ENCODE measurements at places on chromosomes 4 and X.

GRCh38 chr4:142406917-142407501, 439.1 kb downstream of the INPP4B start:
- no peak for DNase-seq

DNA sequence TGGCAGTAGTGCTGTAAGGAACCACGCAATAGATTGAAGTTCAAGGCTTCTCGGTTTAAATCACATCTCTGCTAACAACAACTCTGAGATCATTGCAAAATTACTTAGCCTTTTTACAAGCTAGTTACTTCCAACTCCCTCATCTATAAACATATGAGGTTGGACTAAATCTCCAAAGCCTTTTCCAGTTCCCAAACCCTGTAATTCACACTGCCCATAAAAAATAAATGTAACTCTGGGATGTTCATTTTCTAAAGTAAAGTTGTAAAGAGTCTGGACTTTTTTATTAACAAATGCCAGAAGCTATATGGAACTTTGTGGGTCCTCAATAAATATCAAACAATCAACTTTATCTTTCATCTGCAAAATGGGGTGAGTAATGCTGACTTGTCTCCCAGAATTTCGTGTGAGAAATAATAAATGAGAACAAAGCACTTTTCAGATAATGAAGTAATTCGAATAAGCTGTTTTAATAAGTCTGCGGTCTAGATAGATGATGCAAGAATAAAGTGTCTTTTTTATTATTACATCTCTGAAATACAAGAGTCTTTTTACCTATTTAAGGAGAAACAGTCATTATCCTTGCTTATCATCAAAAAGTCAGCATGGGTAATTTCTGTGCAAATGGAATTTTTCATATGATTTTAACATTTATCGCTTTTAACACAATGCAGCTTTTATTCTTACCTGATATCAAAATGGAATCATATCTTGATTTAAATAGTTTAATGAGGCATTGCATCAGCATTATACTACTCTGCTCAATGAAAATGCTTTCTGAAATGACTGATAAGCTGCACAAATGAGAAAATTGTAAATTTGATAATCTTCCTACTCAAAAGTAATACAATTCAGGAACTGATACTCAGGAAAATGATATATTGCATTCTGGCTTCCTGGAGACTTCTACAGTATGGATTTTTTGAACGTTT, 252.6 kb downstream of the BANK1 start:
- DNase-seq, result no peak

GRCh38 chrX:151815398-151815797, 80.9 kb downstream of the CNGA2 start:
- DNase-seq, result no peak

DNA sequence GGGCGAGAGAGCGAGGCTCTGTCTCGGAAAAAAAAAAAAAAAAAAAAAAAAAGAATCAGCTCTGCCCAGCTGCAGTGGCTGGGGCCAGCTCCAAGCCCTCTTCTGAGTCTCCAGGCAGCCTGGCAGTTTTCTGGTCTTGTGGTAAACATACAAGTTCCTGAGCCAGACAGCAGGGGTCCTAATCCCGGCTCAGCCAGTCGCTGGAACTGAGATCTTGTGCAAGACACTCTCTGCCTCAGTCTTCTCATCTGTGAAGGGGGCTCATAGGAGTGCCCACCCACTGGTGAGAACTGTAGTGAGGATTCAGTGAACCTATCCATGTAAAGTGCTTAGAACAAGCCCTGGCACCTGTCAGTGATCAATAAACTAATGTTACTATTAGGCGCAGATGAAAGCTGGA, 41.8 kb downstream of the C4orf50 start:
- no peak for DNase-seq

- no peak for DNase-seq
Measured at GRCh38 chr4:144357975-144358374, 217.5 kb upstream of the GYPA start.

DNA sequence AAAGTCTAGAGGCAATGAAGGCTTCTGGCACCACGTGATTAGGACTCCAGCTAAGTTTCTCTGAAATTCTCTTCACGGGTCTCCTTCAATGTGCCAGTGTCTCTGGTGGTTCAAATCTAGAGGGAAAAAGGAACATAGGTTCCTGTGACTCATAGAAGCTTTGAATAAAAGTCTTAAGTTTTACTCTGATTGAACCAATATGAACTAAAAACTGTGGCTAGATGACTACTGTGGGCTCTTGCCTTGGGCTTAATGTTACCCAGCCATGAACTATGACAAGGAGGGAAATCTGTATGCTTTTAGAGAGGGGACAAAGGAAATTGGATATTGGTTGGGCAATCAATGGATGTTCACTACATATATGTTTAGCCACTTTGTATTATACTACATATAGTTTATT, 49.9 kb upstream of the TEX13D start:
- peak; percentile 23 for DNase-seq

DNA sequence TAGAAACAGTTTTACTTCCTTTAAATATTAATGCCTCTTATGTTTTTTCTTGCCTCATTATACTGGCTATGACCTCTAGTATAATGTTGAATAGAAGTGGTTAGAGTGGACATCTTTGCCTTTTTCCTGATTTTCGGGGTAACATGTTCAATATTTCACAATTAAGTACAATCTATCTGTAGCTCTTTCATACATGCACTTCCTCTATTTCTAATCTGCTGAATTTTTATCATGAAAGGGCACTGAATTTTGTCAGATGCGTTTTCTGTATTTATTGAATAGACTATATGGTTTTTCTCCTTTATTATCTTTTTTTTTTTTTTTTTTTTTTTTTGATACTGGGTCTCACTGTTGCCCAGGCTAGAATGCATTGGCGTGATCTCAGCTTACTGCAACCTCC, 29.0 kb downstream of the MECP2 start:
- DNase-seq, result no peak

GRCh38 chr4:61507091-61507490, 307.0 kb downstream of the ADGRL3 start:
- DNase-seq, result no peak

- no peak for DNase-seq
Measured at GRCh38 chrX:773292-774025, 142.9 kb downstream of the SHOX start.

DNA sequence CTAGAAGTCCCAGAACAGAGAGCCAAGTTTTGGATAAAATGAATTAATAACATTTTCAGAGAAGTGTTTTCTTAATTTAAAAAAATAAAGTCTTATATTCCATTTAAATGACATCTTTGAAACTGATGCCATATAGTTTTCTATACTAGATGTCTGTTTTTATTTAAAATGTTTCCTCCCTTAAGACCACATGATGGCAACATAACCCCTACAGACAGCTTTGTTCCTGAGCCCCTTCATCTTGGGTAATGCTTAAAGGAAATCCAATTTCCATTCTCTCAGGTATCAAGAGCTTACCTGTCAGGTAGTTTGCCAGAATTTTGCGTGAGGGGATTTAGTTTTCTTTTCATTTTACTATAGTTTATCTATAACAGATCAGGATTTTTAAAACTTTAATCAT, 181.4 kb upstream of the UGT8 start:
- DNase-seq, result no peak

GRCh38 chr4:58936436-58936835, 1826.3 kb upstream of the IGFBP7 start:
- DNase-seq, result no peak

- DNase-seq, result peak; percentile 44
Measured at GRCh38 chr4:26576231-26576739, 7.6 kb upstream of the TBC1D19 start.

DNA sequence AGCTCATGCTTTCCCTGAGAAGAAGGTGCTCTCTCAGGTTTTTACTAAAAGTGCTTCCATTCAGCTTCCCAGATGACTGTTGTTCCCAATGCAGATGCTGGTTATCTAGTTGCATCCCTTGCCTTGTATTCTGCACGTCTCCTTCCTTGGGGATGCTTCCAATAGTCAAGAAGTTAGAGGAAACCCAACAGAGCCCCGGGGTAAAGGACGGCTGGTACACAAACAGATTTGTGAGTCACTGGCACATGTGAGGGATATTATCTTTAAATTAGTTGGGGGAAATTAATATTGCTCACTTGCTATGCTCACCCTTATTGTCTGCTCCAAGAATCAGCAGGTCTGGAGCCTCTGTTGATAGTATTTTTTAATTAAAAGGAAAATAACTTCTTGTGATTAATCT, 465.2 kb upstream of the BOD1L1 start:
- peak; percentile 58 for DNase-seq

- DNase-seq, result no peak
Measured at GRCh38 chr4:6710282-6710681, 617 bp upstream of the MRFAP1L1 start.

DNA sequence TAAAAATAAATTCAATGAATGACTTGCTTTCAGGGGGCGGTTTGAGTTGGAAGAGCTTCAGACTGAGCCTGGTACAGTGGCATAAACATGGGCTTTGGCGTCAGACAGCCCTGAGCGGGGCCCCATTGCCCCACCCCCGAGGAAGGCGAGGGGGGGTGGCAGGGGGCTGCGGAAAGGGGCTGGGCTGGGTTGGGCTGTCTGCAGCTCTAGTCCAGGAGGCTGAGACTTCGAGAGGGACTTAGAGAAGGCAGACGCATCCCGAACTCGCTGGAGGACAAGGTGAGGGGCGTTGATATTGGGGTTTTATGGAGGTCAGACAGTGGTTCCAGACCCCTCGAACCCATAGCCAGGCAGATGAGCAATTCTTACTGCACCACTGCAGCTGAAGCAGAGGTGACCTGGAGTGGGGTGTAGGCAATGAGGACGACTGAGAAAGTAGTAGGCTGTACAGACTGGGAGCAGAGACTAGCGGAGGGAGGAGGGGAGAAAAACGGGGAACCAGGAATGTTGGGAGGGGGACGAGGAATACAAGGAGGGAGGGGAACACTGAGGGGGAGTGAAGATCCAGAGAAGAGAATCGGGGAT, at the start of gene MAGED2:
MAGED2 (plus strand) TSS at position 222 of the 585 bp plus-strand sequence. CDS start 1,587 bp downstream, outside the sequence.
- DNase-seq, result peak; percentile 54

DNA sequence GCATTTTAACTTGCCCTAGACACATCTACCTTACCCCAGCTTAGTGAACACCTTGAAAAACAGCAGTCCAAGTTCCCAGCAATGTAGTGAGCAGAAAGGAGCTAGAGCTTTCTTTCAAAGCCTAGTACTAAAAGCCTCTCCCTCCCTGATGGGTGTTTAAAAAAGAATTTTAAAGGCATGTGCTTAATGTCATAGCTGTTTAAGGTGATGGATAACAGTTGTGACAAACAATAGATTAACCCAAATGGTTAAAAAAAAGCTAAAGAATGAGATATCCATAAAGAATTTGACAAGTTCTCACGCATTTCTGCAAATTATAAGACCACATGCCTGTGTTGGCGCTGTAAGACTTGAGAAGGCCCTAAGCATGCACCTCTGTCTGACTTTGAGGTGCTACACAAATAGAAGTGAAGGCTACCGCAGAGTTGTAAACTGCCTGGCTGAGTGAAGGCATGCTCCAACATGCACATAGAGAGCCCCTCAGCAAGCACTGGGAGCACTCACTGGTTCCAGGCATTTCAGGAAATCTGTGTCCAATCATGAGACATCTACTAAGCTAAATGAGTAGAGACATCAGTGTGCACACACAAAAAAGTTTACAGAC, 94.0 kb downstream of the PHF8 start:
- no peak for DNase-seq

- no peak for DNase-seq
Measured at GRCh38 chrX:82627568-82627967, 880.5 kb upstream of the POU3F4 start.

DNA sequence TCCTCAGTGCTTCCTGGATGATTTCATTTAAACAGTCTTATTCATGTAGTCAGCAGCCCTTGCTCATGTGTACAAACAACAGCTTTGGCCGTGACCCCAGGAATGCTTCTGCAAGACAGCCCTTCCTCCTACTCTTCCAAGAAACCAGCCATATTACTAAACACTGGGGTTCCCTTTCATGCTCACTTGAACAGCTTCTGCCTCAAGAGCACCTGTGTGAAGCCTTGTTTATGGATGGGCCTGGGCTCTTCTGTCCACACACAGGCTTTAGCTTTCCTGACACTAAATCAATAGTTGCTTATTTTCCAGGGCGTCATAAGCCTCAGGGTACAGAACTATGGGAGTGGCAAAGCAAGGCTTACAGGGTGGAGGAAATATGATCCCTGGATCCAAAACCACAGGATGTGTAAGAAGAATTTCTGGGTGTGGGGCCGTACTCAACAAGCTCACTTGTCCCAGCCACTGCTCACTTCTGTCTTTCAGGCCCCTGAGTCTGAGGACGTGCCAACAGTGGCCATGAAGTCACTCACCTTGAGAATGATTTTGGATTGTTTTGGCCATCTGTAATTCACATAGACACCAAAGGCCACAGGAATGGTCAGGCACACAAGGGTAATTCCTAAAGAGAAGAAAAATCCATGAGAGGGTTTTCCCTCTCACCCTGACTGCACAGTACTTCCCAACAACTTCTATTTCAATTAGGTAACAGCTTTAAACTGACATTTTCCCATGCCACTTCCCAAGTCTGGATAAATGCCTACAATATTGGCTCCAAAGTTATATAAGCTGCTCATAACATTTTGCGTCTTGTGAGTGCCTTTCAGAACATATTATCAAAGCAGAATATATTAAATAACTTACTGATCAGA, 17.7 kb downstream of the SLC10A6 start:
- DNase-seq, result peak; percentile 88

- no peak for DNase-seq
Measured at GRCh38 chr4:164977243-164978164, at the start of gene TRIM61. Gene TRIM61, minus strand, starts transcription at chr4:164977657. Its CDS starts 7,655 bp downstream, at chr4:164970002.

DNA sequence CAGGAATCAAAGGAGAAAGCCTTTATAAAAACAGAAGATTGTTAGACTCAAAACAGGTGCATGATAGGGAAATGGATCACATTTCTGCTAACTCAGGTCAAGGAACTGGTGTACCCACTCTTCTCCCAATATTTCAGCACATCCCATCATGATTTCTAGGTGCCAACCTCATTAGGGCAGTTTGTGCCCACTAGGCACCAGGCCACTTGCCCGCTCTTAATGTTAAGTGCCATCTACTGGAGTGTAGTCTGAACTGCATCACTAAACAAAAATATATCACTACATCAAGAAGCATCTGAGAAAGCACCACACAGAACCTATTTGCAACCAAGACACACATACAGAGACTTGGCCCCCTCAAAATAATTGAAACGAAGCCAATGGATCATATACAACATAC, 140.4 kb upstream of the GRID2 start:
- DNase-seq, result peak; percentile 3

DNA sequence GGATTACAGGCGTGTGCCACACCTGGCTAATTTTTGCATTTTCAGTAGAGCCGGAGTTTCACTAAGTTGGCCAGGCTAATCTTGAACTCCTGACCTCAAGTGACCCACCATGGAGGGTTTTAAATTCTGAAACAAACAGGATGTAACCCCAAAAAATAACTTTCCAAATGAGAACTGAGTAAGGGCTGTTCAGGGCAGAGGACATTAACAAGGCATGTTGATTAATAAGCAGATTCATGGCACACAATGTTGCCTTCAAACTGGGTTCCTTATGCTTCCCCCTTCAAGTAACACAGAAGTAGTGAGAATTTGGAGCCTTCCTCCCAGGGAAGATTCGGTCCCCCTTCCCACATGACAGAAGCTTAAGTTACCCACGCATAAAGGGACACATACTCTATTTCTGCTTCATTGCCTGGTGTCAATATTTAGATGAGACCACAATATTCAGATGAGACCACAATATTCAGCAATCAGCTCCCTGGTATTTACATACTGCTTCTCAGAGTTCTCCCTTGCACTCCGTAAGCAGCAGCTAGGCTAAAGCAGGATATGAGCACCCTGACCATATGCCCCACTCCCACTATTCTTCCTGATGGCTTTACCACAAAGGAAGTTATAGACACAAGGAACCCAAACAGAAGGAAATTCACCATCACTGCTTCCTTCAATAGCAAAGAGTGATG, 21.4 kb downstream of the GRSF1 start:
- no peak for DNase-seq
